ENCODE measurements at places on chromosomes 7 and 10.

- no peak for DNase-seq
Observed at GRCh38 chr10:30415593-30415992, 18.4 kb upstream of the MAP3K8 start.

GRCh38 chr10:127102176-127102575 is 94.2 kb downstream of the INSYN2A start:
- no peak for DNase-seq

DNA sequence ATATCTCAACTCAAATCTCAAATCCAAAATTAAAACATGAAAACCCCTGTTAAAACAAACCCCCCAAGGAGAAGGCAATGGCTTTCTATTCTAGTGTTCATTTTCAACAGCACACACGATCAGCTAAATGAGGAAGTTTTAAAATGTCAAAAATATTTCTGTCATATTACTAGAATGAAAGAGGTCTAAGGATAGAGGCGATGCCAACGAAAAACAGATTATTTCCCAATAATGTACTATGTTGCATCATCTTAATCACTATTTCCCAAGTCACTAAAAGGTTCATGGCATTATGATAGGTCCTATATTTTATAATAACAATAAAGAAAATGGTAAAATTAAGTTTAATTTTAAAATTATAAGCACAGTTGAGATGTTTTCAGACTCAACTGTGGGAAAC is 10.1 kb downstream of the CNOT4 start:
- no peak for DNase-seq

GRCh38 chr7:139900326-139900725 is 71.3 kb downstream of the TBXAS1 start:
- no peak for DNase-seq

GRCh38 chr7:123522066-123522465 is 12.3 kb downstream of the IQUB start:
- DNase-seq = no peak

DNA sequence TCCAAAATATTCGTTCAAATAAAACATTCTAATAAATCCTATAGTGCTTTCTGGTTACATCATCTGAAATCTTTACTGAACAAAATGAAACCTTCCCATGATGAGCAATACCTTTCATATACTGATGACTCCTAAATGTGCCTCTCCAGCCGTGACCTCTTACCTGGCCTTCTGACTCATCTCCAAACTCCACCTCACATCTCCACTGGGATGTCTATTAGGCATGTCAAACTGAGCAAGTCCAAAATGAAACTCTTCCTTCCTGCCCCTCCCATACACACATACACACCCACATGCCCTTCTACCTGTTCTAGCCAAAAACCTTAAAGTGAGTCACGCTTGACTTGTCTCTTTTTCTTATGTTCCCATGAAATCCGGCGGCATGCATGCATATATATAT is 22.9 kb downstream of the GSAP start:
- DNase-seq = no peak
